ENCODE measurements at places on chromosomes 4 and X.
A peak's percentile ranks its signal among the peaks of the same experiment; 100 is the strongest.

- DNase-seq, result peak; percentile 39
Measured at GRCh38 chr4:151641167-151641566, 119.6 kb downstream of the GATB start.

- DNase-seq, result no peak
Measured at GRCh38 chr4:78613522-78614321, 62.2 kb downstream of the ANXA3 start.

DNA sequence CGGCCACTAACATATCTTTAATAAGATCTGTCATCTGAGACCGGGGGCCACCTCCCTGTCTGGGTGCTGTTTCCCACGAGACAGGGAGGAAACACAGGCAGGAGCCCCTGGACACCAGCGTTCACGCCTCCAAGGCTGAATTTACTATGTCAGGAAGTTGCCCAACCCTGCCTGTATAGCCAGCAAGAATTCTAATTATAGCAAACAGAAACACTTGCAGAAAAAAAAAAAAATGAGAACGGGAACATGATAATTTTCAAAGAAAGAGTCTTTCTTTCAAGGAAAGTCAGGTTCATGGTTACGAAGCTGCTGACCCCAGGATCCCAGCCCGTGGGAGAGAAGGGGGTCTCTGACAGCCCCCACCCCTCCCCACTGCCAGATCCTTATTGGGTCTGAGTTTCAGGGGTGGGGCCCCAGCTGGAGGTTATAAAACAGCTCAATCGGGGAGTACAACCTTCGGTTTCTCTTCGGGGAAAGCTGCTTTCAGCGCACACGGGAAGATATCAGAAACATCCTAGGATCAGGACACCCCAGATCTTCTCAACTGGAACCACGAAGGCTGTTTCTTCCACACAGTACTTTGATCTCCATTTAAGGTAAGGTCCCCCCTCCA lies at the start of gene IL3RA:
TSS of gene IL3RA (plus strand) at position 455 of the 613 bp plus-strand sequence. CDS start 4,981 bp downstream, outside the sequence.
- no peak for DNase-seq

GRCh38 chr4:122052677-122053076 lies 99.5 kb upstream of the BLTP1 start:
- DNase-seq, result no peak

GRCh38 chr4:152678841-152679240 lies 956 bp downstream of the TMEM154 start:
- DNase-seq, result no peak

DNA sequence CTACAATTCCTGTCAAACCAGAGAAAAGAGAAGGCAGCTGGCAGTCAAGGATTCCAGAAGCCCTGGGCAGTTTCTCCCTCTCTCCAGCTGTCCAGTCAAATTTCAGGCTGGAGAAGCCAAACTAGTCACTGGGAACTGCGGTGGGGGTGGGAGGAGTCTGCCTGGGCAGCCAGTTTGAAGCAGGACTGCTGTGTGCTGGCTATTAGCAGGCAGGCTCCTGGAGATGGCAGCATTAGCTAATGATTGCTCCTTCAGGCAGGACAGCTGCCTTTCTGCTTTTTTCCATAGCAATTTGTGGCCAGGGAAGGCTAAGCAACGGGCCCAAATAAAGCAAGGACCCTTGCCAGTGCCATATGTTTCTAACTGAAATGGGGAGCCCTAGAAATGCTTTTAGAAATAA lies 44.7 kb upstream of the FGF13 start:
- DNase-seq, result peak; percentile 26

- DNase-seq, result no peak
Measured at GRCh38 chr4:183441276-183441675, 3.2 kb upstream of the CDKN2AIP start.

- no peak for DNase-seq
Measured at GRCh38 chrX:115390078-115390477, 100.6 kb downstream of the LUZP4 start.

DNA sequence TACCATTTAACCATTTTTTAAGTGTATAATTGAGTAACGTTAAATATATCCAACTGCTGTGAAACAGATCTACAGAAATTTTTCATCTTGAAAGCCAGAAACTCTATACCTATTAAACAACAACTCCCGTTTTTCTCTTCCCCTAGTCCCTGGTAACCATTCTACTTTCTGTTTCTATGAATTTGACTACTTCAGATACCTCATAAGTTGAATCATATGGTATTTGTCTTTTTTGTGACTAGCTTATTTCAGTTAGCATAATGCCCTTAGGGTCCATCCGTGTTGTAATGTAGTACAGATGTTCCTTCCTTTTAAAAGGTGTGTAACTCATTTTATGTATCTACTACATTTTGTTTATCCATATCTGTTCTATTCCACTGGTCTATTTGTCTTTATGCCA lies 48.7 kb downstream of the STAG2 start:
- DNase-seq, result no peak

DNA sequence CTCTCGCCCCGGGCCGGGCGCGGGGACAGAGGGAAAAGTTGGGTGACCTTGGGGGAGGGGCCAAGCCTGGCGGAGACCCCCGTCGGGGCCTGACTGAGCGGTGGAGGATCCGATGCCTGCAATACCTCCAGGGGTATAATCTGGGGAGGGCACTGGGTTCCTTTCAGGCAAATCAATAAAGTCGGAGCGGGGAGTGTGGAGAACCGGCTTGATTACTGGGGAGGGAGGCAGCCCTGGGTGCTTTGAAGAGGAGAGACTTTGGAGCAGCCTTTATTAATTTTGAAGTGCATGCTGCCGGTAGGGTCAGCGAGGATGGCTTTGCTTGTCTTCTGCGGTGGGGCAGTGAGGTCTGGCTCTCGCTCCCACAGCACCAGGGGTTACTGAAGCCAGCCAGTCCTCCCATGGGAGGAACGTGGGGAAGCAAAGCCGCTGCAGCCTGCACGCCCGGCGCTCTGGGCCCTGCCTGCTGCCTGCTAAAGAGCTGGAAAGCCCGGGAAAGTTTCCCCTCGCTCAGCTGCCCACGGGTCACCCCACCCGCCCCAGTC lies 403 bp upstream of the LGI2 start:
- DNase-seq, result peak; percentile 6

GRCh38 chr4:17468619-17469221 lies 43.2 kb downstream of the QDPR start:
- DNase-seq, result peak; percentile 15

- DNase-seq, result no peak
Measured at GRCh38 chr4:119246177-119246733, 33.7 kb downstream of the USP53 start.

DNA sequence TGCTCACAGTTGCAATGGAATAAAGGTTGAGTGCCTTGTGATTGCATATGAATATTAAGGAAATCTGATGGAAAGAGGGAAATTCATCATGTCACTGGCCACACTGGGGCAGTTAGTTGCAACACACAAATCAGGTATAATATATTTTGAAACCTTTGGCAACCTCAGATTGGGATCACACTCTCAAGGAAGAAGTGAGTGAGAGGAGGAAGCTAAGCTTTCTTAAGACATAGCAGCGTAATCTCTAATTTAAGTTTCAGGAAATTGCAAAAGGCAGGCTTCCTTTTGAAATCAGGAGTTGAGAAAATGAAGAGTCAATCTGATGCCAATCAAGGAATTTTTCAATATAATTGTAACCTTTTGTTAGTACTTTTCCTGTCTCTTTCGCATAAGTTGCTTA lies 12.3 kb upstream of the CLTRN start:
- DNase-seq, result no peak

DNA sequence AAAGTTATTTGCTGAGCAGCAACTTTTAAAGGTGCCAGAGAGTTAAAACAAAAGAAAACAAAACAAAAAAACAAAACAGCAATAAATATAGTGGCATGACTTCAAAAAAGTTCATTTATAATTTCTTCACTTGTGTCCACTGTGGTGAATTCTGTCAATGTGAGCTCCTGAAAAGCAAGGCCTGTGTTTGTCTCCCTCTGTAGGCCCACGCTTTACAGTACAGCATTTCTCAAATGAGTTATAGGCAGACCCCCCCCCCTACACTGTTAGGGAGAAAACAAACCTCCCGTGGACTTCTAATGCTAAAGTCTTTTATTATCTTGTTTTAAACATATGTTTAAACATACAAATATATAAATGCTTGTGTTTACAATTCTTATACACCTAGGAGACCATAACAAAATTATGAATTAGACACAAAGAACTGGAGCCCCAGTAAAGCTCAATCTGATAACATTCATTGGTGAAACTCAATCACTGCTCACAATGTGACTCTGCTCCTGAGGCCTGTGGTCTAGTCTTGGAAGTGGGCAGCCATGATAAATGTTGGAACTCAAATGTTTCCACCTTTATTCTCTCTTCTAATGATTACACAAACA lies 47.0 kb upstream of the SCOC start:
- DNase-seq, result no peak

DNA sequence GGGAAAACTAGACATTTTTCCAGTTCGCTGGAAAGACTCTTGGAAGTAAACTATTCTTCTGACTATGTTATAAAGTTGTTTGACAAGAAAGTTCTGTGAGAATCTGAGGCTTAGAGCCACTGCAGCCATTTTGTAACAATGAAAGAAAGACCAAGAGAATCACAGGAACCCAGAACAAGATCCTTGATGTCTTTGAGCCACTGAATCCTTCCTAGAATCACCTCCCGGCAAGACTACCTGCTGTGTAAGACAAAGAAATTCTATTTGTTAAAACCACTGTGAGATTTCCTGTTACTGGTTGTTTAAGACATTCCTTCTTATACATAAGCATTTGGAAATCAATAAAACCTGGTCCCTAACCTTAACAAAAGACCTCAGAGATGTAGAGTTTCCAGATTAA lies 175.7 kb upstream of the RASGEF1B start:
- DNase-seq, result no peak

GRCh38 chr4:158817562-158818296 lies 48.9 kb downstream of the FNIP2 start:
- DNase-seq, result no peak

DNA sequence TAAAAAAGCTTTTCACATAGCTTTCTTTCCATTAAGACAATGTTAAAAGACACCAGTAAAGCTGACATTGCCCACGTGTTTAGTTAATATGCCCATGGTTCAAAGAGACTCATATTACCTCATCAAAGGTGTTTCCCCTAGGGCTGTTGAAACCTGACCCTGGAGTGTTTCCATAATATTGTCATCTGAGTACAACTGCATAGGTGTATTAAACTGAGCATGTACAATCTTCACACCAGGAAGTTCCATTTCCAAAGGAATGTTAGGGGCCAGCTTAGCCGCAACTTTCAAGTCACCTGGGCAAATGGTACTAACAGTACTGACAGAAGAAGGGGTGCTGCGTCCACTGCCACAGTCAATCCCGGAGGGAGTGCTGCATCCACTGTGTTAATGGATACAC lies 27.1 kb downstream of the PDLIM3 start:
- DNase-seq, result no peak

DNA sequence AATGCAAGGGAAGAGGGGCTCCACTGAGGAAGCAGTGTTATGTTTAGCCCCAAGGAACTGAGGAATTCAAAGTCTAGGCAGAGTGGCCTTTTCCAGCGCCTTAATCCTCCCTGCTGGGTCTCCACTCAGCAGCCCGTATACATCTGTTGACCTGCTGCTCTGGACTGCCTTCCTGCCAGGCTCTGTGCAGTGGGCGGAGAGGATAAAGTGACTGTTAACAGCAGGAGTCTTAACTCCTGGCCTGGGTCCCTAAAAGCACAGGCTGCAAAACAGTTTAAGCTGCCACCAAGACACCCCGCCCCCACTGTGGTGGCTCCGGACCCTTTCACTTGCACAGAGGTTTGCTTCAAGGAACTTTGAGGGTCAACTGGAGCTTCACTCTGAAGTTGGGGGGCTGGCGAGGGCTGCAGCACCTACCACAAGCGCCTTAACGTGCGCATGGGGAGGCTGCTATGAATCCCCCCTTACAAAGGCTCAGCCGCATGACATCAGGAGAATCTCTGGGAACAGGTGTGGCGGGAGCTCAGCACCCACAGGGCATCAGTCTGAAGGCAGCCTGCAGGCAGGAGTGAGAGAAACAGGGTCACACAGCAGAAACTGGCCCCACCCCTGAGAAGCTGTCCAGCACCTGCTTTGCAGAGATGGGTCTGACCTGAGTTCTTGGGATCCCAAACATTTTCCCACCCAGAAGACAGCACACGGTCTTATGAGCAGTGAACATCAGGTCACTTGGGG lies 358.2 kb upstream of the GATB start:
- no peak for DNase-seq

DNA sequence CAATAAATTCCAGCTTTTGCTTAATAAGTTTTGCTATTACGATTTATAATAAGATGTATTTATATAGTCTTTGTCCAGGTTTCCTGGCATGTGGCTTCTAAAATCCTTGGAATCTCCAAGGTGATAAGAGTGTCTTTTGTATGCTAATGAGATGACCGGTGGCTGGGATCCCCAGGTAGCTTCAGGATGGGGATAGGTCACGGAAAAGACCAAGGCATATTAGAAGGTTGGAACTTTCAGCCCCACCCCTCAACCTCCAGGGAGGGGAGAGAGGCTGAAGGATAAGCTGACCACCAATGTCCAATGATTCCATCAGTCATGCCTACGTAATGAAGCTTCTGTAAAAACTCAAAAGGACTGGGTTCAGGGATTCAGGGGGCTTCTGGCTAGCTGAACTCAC lies 41.7 kb downstream of the SMIM20 start:
- no peak for DNase-seq

DNA sequence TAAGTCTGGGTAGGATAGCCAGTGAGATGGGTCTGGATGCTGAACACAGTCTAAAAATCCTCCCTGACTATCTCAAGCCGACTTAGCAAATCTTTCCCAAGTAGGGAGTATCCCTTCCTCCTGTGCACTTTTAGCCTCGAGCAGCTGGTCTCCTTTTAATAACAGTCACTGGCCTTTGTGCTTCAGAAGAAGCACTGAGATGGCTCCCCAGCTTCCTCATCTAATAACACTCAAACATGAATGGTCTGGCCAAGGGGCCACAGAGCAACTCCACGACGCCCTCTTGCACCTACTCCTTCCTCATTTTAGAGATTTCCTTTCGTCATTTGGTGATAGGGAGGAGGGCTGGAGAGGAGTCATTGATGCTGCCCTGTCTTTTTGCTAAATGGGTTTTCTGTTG lies 78.8 kb upstream of the TMEM150C start:
- no peak for DNase-seq

DNA sequence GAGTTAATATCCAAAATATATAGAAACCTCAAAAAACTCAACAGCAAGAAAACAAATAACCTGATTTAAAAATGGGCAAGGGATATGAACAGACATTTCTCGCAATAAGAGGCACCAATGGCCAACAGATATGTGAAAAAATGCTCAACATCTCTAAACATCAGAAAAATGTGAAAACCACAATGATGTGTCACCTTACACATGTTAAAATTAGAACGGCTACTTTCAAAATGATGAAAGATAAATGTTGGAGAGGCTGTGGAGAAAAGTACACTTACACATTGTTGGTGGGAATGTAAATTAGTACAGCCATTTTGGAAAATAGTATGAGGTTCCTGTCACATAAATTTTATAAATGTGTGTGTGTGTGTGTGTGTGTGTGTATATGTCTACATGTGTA lies 731.3 kb downstream of the DMD start:
- DNase-seq, result no peak

DNA sequence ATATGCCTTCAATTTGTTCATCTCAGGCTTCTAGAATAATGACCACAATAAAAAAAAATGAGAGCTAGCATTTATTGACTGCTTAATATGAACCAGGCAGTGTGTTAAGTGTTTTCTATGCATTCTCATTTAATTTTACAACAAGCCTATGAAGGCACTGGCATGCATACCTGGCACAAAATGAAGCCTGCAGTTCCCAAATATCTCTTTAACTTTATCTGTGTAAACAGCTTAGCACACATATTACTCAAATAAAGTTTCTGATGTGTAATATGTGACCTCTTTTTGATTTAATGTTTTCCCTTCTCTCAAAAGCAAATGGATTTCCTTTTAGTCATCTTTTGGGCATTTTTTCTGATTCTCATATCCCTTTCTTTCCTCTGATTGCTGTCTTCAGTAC lies 671.8 kb downstream of the PCDH7 start:
- DNase-seq, result no peak
